Kidney glomerular epithelial cell (primary cell): ENCODE measurements at places on chromosomes 2 and 18.

GRCh38 chr18:35410561-35410960, 33.4 kb upstream of the ZNF396 start:
- no peak for DNase-seq

DNA sequence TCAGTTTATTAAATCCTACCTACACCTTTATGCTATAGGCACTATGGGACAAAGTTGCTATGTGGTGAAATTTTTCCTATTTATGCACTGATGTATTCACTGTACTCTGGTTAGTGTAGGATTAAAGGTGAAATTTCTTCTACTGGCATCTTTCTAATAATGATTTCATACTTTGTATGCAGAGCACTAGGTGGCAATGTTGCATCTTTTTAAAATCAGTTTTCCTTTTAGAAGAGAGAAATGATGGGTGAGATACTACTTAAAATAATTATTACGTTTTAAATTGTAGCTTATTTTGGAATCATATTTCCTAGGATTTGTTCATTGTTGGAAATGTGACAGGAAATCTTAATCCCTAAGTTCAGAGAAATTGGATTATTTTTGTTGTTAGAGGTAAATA, 150.9 kb downstream of the CD8B2 start:
- peak; percentile 10 for DNase-seq

GRCh38 chr18:4352746-4353551, 102.2 kb downstream of the DLGAP1 start:
- DNase-seq: no peak

DNA sequence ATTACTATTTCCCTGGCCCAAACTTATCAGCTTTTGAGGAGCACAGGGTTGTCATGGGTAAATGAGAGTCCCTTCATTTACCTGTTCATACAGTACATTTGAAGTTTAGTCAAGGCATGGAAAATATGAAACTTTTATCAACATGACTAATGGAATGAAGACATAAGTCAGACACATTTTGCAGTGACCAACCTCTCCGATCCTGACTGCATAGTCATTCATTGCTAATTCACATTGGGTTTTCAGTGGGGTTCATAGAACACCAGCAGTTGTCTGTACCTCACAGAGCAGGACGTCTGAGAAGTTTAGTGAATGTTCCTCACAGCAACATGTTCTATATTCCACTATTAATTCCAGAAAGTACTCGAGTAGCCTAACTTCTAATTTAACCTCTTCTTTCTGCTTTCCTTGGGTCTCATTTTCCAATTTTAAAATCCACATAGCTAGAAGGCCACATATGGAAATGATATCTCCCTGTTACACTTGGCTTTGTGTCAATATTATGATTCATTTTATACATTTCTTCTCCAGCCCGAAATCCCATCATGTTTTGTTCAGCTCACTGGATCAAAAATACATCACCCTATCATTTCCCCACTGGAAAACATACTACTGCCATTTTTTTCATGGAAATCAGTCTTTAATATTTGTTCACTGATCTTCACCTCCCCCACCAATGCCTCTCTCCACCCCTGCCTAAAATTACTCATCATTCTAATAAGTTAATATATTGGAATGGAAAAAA, 65.9 kb downstream of the CDH20 start:
- no peak for DNase-seq

GRCh38 chr2:170354855-170355780, 177.2 kb downstream of the MYO3B start:
- DNase-seq: no peak

GRCh38 chr2:204336153-204336744, 209.0 kb upstream of the PARD3B start:
- DNase-seq: no peak

DNA sequence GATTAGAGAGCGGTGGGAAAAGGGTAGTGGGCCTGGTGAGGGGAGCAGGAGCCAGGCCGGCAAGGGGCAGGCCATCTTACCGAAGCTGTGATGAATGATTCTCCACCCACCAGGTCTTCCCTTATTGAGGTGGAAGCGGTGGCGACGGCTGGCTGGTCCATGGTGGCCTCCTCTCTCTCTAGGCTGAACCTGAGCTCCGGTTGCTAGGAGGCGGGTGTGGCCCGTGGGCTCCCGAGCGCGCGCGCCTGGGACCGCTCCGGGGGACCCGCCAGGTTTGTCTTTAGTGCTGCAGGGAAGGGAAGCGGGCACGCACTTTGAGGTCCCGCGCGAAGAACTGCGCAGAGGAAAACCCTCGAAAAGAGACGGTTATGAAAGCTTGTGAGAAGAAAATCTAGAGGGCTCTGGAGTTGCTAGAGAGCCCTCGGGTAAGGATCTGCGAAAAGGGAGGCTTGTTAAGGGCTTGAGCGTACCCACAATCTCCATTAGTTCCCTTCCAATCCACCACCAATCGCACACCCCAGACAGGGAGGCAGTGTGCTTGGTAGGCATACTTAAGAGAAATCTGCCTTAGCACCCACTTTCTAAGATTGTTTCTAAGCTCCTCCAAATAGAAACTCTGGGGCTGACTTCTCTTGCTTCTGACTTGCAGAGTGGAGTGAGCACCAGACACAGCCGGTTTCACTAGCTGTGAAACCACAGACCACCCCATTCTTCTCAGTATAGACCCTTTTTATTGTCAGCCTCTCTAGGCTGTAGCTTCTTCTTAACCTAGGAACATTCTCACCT, at the start of gene STPG4:
Gene STPG4, minus strand, starts transcription at position 218 of the 786 bp plus-strand sequence. Its CDS starts 57 bp downstream, at position 161.
- DNase-seq: no peak

DNA sequence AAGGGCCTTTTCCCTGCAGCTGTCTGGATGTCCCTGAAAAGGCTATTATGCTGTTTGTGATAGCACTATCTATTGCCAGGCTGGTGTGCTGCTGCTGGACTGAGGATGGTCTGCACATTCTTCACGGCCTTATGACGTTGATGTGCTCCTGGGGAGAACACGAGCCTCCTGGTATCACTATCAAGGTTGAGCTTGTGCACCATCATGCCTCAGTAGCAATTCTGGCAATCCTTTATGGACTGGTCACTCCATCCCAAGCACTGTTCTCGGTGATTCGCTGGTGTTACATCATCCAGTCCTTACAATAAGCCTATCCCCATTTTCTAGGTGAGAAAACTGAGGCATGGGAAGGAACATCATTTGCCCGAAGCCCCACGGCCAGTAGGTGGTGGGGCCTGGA, 18.2 kb upstream of the CCBE1 start:
- DNase-seq: peak; percentile 9

DNA sequence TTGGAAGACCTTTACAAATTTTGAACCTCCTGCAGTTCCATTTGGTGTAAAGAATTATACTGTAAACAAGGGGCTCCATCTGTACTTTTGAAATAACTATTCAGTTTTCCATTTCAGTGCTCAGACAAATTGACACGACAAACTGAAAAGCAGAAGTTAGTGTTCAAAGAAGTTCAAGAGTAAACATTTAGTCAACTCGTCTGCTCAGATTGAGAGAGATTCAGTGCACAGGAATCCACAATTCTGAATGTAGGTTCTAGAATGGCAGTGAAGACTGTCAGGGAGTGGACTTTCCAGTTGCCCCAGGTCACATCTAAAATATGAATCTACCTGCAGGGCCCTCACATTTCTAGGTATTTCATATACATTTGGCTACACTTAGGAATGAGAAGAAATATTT, 322.3 kb upstream of the TCF4 start:
- DNase-seq: no peak

- DNase-seq: no peak
Measured at GRCh38 chr2:197167608-197168314, 142.8 kb downstream of the ANKRD44 start.

GRCh38 chr2:120442923-120443571, 97.1 kb downstream of the INHBB start:
- DNase-seq: no peak

GRCh38 chr18:63266888-63267790, 52.4 kb downstream of the BCL2 start:
- DNase-seq: no peak

DNA sequence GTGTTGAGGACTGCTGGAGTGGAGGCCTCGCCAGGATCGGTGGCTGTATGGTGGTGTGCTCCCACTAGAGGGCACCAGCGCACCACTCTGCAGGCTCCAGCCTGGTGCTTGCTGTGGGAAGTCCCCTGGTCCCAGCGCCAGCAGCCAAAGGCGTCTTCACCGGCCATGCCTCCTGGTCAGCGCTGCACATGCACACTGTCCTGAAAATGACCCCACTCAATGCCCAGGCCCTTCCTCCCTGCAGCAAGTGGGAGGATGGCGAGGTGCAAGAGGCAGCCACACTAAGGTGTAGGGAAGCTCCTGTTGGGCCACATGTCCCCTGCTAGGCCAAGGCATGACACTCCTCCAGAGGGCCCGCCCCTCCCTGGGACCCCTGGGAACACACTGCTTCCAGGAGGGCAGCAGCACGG, 136.5 kb downstream of the CTIF start:
- peak; percentile 54 for DNase-seq

- no peak for DNase-seq
Measured at GRCh38 chr2:46034535-46034934, 262.7 kb upstream of the EPAS1 start.
